Trophoblast cell (in vitro differentiated cells and primary cell): ENCODE measurements at places on chromosomes 4 and X.
A peak's percentile ranks its signal among the peaks of the same experiment; 100 is the strongest.

DNA sequence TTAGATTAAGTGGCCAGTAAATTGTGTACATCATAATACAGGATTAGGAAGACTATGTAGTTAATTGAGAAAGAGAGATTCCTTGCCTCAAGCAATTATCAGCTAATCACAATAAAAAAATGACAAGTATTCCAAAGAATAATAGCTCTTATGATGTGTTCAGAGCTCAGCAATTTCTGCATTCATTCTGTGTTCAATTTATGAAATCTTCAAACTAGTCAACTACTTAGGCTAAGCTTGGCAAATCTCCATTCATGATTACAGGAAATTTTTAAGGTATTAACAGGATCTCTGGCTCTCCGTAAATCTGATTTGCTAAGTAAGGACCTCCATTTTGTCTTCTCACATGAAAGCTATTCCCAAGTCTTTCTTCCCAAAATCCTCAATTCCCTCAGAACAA, 256.9 kb upstream of the TEX13A start:
- no peak for DNase-seq

- DNase-seq: peak; percentile 50
Observed at GRCh38 chr4:87078987-87079486, 141.4 kb downstream of the KLHL8 start.

- DNase-seq: no peak
Observed at GRCh38 chr4:8859550-8860095, 12.0 kb downstream of the HMX1 start.

DNA sequence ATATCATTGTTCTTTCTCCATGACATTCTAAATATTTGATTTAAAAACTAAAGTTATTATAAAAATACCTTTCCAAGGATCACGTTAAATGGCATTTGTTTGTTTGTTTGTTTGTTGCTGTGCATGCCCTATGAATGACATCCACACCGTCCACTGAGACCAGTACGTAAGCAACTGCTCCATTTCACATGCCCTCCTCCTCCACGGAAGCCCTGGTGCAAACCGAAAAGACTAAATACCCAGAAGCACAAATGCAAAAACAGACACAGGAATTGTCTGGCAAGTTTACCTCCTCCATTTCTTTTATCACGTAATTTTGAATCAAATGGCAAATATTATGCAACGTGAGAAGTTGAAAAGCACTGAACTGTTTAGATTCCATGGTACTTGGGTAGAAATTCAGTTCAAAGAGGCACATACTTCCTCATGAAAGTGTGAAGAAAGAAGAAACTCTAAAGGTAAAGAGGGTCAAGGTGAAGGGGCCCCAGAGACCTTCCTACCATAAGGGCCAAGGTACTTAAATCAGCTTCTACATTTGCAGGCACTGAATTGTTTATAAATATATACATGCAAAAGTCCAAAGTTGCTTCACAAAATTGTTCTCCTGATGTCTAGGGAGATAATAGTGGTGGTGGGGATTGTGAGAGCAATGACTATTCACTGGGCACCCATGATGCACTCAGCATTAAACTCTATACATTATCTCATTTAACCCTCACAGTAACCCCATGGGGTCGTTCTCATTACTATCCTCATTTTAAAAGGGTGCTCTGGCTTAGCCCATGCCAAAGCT, 23.4 kb downstream of the IRF2 start:
- DNase-seq: no peak

- no peak for DNase-seq
Observed at GRCh38 chr4:19905024-19905423, 346.7 kb upstream of the SLIT2 start.

DNA sequence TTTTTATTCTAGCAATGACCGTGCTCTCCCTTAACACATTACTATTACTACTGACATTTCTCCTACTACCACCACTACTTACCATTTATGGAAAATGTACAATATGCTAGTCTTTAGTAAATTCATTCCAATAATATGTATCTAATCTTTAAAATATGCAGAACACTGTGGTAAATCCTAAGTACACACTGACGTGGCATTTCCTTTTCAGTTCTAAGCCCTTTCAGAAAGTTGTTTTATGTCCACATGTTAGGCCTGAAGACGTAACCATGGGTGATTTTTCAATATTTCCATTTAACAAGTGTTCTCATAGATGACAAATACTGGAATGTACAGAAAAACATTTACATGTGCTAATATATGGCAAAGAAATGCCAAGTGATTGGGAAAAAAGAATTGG, 268.6 kb upstream of the SLIT2 start:
- peak; percentile 9 for DNase-seq

GRCh38 chrX:13703589-13703988, 14.7 kb downstream of the RAB9A start:
- no peak for DNase-seq

DNA sequence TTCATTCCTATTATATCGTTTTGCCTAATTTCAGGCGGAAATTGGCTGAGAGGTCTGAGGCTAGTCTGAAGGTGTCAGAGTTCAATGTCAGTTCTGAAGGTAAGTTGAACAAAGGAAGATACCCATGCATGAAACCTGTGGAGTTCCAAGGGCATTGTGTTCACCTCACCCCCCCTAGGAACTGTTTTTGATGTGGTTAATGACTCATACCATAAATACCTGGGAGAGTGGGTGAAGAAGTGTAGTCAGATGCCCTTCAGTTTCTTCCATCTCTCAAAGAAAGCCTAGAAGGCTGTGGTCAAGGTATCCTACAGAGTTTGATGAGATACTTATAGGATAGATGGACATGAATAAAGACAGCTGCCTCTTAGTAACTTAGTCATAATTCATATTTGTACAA, 2.7 kb downstream of the UTP14A start:
- DNase-seq: no peak

- no peak for DNase-seq
Observed at GRCh38 chr4:65861993-65862392, 191.7 kb upstream of the EPHA5 start.

- no peak for DNase-seq
Observed at GRCh38 chr4:161208564-161208963, 955.2 kb downstream of the FSTL5 start.

DNA sequence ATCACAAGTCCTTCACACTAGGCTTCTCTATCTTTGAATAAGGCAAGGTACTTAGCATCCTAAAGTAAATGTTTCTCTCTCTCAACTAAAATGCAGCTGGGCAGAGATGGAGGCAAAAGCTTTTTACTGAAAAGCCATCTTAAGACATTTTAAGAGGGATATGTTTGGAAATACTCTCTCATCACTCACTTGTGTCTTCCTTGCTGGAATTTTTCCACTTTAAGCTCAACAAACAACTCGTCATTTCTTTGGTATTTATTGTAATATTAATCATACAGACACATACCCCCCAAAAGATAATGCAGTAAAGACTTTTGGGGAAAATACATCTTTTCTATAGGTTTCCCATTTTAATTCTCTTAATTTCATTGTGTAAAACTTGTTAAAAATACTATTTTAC, 16.4 kb downstream of the MBNL3 start:
- no peak for DNase-seq

GRCh38 chr4:140158365-140159030, 4.5 kb upstream of the MAML3 start:
- no peak for DNase-seq

DNA sequence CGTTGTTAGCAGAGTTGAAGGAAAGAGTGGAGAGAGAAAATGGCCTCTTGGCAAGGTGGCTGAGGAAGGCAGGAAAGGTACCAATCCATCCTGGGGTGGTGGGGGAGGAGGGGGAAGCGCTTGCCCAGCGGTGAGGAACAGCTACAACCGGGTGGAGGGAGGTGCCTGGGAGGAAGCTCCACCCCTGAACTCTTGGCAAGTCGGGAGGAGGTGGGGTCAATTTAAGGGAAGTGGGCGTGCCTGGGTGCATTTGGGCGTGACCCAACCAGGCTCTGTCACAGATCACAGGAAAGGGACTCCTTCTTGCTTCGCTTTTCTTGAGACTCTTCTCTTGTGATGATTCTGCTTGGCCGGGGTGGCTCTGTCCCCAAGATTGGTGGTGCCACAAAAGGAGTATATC, 41.7 kb downstream of the BCORL1 start:
- peak; percentile 57 for DNase-seq

DNA sequence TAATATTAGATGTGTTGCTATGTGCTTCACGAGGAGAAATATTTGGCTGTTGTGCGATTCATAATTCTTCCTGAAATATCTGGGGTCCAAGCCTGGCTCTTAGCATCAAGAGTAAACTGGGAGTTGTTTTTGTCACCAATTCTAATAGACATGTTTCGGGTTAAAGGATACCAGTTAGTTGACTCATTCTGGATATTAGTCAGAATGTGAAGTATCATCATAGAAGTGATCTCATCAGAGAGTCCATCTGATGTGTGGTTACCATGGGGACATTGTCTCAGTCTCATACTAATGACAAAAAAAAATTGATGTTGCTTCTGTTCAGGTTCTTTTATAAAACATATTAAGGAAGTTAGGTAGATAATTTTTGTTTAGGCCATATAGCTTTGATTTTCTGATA, 57.2 kb upstream of the MTMR1 start:
- DNase-seq: peak; percentile 70

DNA sequence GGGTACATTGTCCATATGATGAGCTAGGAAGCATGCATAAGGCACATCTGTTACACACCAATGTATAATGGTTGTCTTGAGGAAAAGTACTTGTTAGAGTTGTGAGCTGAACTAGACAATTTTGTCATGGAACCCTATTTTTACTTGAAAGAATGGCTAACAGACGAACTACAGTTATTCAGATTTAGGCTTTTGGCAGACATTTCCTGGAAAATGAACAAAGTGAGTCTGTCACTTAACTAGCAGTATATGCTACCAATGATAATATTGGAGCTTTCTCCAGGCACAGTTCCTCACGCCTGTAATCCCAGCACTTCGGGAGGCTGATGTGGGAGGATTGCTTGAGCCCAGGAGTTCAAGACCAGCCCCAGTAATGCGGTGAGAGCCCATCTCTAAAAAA, 61.9 kb upstream of the SLC25A43 start:
- no peak for DNase-seq
